ENCODE measurements at places on chromosomes 2 and 18.

DNA sequence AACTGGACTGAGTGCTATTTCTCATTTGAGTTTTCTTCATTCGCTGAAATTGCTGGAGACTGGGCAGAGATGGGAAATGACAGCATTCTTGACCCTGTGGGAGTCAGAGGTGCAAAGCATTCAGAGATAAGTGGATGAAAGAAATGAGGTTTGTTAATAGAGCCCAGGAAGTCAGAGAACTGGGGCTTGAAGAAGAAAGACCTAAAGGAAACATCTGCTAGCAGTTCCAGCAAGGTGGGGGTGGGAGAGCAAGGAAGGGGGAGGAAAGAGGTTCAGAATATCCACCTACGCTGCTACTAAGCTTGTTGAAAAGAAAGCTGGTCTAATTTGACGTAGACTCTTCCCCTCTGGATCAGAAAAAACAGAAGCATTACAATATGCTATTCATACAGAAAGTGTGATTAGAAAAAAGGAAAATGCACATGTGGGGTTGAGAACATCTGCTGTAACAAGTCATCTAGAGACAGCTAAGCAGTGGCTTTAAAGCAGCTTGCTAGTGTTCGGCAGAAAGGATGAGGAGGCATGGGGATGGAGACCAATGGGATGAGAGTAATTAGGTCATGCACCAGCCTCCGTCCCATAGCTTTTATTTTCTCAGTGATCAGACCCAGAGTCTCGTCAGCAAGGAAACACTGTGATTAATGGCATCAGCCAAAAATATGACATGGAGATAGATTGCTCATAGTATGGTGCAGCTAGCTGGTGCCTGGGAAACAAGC, 29.7 kb downstream of the NAB1 start:
- peak; percentile 92 for DNase-seq

- no peak for DNase-seq
These were observed 47.5 kb upstream of the HNRNPA3 start for GRCh38 chr2:177165061-177165583.

DNA sequence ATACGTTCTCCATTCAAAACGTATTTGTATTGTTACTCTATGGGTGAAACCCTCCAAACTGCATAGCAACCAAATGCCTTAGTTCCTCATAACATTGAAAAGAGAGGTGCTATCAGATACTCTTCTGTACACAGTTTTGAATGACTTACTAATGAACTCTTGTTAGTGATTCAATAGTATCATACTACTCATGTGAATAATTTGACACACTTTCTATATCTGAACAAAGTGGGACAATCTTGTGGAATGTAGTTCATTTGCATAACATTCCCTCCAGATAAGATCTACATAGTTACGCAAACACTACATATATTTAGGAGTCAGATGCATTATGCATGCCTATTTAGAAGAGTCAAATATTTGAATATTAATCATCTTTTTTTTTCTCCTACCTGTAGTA, 232.0 kb upstream of the NRXN1 start:
- DNase-seq: no peak

- no peak for DNase-seq
These were observed 783.6 kb upstream of the ACVR2A start for GRCh38 chr2:147061269-147061668.

- peak; percentile 29 for DNase-seq
These were observed 100.5 kb upstream of the LMAN1 start for GRCh38 chr18:59459369-59460071.

DNA sequence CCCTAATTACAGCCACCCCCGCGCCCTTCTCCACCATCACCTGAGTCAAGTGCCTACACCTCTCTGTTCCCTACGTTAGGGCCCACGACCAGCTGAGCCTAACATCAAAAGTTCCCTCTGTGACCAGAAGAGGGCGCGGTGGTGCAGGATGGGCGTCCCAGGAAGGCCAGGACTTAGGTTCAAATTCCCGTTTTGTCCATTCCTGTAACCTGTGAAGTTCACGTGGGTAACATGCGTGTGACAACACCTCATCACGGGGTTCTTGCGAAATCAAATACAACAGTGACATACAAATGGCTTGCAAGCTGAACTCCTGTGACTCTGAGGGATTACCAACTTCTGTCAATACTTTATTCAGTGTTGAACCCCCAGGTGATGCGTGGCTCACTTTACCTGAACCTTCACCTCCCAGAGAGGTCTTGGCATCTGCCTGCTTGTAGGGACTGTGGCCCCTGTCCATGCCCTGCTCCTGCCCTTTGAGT, 207.9 kb downstream of the ARL4C start:
- no peak for DNase-seq

DNA sequence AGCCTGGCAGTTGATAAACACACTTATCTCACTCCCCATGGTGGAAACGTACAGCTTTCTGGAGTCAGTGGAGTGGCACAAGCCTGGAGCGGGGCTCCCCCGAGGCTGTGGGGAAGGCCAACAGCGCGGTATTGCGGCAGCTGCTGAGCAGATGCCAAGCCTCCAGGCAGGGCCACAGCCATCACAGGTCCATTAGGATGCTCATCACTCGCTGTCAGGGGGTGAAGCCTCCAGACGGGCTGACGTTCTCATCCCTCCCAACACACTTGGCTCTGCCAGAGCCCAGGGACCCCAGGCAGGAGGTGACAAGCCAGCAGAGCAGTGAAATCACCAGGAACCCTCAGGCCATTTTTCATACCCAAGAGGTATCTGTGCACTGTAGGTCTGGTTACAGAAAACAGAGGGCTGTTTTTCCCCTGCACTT, 529.2 kb upstream of the KLHL29 start:
- no peak for DNase-seq

GRCh38 chr2:43361286-43361685, 134.9 kb upstream of the ZFP36L2 start:
- no peak for DNase-seq

DNA sequence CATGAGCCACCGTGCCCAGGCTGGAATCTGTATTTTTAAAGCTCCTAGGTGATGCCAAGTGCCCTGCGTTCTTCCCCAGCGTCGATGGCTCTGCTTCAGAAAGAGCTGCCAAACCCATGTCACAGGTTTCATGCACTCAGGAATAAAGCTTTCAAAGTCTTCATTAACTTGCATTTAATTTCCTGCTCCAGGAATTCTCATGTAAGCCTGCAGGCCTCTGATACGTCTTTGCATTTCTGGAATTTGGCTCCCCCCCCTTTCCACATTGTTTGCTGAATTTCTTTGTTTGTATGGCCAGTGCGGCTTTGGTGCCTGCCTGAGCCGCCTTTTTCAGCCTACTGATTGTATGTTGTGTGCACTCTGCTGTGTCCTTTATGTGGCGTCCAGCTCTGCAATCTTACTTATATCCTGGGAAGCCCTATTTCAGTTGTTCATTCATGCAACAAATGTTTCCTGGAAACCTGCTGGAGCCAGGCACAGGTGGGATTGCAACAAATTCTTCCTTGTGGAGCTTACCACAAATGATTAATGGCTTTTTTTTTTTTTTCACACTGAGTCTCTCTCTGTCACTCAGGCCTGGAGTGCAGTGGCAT, 17.9 kb upstream of the OTOF start:
- DNase-seq: no peak

DNA sequence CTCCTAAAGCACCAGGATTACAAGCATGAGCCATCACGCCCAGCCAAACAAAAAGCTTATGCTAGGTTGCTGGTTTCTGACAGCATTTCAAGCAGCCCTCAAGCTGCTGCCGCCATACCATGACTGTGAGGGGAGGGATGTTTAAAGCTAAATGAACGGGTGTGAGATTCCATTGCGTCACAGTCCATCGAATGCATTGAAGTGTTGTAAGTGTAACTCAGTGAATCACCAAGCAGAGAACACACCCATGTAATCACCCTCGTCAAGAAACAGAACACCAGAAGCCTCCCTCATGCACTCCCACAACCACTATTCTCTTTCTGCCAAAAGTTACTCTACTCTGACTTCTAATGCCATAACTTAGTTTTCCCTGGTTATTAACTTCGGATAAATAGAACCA, 32.8 kb upstream of the MC5R start:
- no peak for DNase-seq

- no peak for DNase-seq
These were observed 94.8 kb downstream of the FTCDNL1 start for GRCh38 chr2:199756211-199756610.

DNA sequence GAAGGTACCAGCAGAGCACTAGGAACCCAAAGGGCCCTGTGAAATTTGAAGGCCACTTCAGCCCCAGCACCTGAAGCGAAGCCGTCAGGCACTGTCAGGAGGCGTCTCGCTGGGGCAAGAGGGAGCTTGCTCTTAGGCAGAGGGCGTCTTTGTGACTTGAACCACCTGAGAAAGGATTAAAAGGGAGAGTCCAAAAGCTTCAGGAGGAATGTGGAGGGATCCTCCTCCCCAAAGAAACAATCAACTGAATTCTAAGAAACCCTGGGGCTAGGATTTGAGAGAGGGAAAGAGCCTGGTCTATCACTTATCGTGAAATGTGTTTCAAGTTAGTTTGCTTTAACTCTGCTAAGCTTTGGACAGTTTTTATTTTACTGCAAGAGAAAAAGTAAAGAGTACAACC, 324.9 kb upstream of the SOX11 start:
- DNase-seq: no peak

GRCh38 chr18:70288851-70289328, at the start of gene SOCS6:
Gene SOCS6, plus strand, starts transcription at chr18:70289045. Its CDS starts 35,624 bp downstream, at chr18:70324669.
- DNase-seq: peak; percentile 45

DNA sequence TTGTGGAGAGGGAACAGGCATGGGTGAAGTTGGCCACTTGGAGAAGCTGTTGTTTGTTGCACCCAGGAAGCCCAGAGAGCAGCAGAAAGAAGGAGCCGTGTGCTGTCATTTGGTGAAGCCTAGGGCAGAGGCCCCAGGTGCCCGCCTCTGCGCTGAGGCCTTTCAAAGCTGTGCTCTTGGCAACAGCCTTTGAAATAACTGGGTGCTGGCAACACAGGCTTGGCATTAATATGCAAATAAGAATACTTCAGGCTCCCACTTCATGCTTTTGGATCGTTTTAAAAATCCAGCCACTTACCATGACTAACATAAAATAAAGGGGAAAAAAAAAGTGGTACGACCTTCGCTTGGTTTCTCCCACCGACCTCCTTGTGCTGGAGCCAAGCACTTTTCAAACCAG, 41.1 kb downstream of the DHRS9 start:
- DNase-seq: no peak

GRCh38 chr2:37318401-37318800, 6.2 kb downstream of the PRKD3 start:
- peak; percentile 32 for DNase-seq

GRCh38 chr2:126100962-126101361, 555.0 kb upstream of the GYPC start:
- no peak for DNase-seq

GRCh38 chr2:160213511-160213910, 13.4 kb upstream of the ITGB6 start:
- no peak for DNase-seq

DNA sequence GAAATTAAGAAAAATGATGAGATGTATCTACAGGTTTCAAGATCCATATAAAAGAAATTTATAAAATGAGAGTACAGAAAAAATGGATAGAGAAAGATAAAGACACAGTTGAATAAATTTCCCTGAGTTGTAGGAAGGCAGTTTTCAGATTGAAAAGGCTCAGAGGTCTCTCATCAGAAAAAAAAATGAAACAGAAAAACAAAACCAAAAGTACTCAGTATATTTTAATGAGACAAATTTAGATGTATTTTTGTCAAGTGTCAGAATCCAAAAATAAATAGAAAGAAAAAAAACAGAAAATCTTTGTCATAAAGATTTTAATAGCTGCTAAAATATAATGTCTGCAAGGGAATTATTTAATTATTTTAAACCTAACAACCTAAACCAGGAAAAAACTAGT, 520.5 kb downstream of the KCNJ3 start:
- DNase-seq: no peak

- DNase-seq: no peak
These were observed 1.2 kb downstream of the MEX3C start for GRCh38 chr18:51196118-51196810.

GRCh38 chr2:239575931-239576445, 175.2 kb upstream of the HDAC4 start:
- DNase-seq: no peak

DNA sequence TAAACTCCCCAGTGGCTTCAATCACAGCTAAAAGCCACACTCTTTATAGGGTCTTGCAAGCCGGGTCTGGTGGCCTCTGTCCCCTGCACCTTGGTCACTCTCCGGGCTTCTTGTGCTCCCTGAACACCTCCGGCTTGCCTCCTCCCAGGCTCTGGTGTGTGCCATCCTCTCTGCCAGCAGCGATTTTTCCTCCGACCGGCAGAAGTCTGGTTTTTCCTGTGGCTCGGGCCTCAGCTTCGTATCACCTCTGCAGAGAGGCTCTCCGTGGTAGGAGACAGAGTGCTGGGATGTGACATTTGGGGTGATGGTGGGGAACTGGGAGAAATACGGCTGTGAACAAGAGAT, 58.8 kb upstream of the HPCAL1 start:
- no peak for DNase-seq

- peak; percentile 14 for DNase-seq
These were observed 151.8 kb upstream of the STK17B start for GRCh38 chr2:196322973-196323810.

DNA sequence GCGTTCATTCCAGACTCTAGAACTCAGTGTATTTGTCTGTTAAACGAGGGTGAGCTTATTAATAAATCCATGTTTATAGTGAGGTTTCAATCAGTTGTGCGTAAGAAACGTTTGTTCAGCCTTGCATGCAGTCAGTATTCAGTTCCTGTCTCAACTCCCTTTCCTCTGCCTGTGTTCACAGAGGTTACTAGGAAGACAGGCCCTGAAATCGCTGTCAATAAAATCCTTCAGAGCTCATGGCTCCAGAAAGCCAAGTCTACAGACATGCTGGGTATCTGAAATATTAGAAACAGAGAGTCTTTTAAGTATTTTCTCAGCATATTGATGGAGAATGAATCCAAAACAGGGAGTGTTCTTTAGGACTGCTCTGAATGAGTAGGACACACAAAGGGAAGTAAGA, 75.4 kb downstream of the KLF7 start:
- DNase-seq: no peak

- no peak for DNase-seq
These were observed 190.4 kb downstream of the FMNL2 start for GRCh38 chr2:152525277-152525838.

- DNase-seq: no peak
These were observed 33.7 kb downstream of the SETBP1 start for GRCh38 chr18:44714376-44714775.

GRCh38 chr18:32048507-32049091, 30.0 kb downstream of the RNF125 start:
- DNase-seq: peak; percentile 80

DNA sequence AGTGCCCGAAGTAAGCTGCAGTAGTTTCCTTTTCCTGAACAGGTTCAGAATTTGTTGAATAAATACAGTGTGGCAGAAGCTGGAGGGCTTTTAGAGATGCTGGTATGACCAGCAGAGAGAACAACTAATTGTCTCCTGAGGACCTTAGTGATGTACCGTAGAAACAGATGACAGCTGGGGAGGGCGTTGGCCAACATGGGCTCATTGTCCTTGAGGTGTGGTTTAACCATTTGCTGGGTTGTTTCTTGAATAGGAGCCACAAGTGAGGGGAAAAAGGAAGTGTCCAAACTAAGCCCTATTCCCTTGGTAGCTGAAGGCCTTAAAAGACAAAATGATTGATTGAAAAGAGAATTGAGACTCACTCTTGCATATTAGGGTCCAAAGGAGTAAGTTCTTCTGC, 11.7 kb upstream of the FAM228A start:
- DNase-seq: no peak

Data from Kasumi-1 (cell line).